ENCODE measurements at places on chromosomes 1 and 21. TPM values are rescaled to one million over a fixed set of nuclear protein-coding genes. Genes with fewer than 3 reads are reported as not detected.

Gene CYP4A11
- total RNA-seq: not detected

Gene HSD3B1
- total RNA-seq: not detected

Gene CD53
- total RNA-seq: 17.0 TPM

Gene C1QA
- 132 TPM for total RNA-seq

Gene RIPK4
- 1.2 TPM for total RNA-seq

Gene S100A7
- total RNA-seq: not detected

GRCh38 chr21:37101384-37101783, 28.3 kb downstream of the TTC3 start:
- no peaks in the 10 kb centered on the region for H3K4me1 ChIP-seq
- H3K27me3 ChIP-seq: no peaks in the 10 kb centered on the region
- peaks cover 18% of the 10 kb centered on the region for H3K36me3 ChIP-seq
- H3K27ac ChIP-seq: no peak overlapping the region

DNA sequence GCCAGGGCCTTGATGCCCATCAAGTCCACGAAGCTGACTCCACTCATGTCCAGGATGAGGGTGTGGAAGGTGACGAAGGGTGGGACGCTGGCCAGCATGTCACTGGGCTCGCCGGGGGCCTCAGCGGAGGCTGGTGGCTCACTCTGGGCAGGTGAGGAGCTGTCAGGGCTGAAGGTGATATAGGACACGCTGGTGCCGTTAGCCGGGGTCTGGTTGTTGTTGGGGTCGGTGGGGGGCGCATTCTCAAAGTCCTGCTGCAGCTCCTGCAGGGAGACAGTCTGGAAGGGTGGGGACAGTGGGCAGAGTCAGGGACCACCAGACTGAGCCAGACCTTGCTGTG, 21.7 kb downstream of the SLC26A9 start:
- no peaks in the 10 kb centered on the region for H3K4me1 ChIP-seq
- no peaks in the 10 kb centered on the region for H3K27me3 ChIP-seq
- no peak overlapping the region for H3K27ac ChIP-seq
- H3K4me3 ChIP-seq: no peak overlapping the region
- no peak for DNase-seq
- no peaks in the 10 kb centered on the region for H3K36me3 ChIP-seq

DNA sequence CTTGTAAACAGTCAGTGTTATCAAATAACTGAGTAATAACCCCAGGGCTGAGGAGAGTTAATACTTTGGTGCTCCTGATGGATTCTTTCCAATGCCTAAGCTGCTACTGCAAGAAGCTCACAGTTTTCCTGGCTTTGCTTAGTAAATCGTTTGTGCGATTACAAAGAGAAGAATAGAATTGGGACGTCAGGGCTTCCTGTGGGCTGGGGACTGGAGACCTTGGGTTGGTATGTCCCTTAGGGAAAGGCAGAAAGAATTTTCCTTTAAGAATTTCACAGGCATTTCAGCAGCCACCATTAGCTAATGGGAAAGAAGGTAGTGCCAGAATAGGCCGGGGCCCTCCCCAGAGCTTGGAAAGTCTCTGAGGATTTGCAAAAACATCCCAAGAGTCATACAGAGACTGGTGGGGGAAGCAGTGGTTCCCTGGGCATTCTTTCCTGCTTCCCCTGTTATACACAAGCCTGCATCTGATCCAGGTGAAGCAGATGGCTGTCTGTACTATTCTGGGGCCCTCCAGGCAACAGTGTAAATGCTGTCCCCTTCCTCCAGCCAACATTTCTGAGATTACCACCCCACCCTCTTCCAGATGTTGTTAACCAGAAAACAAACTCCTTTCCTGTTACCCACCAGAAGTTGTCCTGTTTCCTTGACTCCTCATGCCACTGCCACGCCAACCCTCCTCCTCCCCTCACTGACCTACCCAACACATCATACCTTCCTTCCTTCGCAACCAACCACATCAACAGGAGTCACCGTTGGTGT, 40.2 kb downstream of the PLXNA2 start:
- no peak for DNase-seq
- peaks cover 21% of the 10 kb centered on the region for H3K36me3 ChIP-seq
- H3K27ac ChIP-seq: peak overlapping the region; percentile 66

- no peak overlapping the region for H3K4me3 ChIP-seq
- peaks cover 44% of the 10 kb centered on the region for H3K4me1 ChIP-seq
- peaks cover 7% of the 10 kb centered on the region for H3K36me3 ChIP-seq
- no peak overlapping the region for H3K27ac ChIP-seq
- no peak for DNase-seq
Observed at GRCh38 chr1:16324456-16324890, 27.8 kb downstream of the FBXO42 start.

DNA sequence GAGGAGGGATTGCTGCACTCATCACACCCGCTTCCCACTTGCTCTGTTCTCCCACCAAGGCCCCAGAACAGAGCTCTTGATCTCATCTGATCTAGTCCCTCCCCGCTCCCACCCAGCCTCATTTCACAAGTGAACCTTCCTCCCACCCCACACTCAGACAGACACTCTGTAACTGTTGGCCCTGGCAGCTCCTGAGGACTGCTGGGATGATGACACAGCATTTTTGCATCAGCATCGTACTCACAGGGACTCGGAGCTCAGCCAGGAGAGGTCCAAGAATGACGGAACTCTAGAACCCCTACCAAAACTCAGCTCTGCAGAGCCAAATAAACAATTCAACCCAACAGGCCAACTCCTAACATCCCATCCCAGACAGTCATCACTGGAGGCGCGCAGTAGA, 11.2 kb upstream of the ZNF124 start:
- no peaks in the 10 kb centered on the region for H3K27me3 ChIP-seq
- no peak for DNase-seq
- H3K36me3 ChIP-seq: no peaks in the 10 kb centered on the region
- H3K27ac ChIP-seq: no peak overlapping the region

GRCh38 chr21:39690454-39690853, 54.5 kb upstream of the IGSF5 start:
- H3K27ac ChIP-seq: no peak overlapping the region
- H3K4me3 ChIP-seq: no peak overlapping the region
- no peaks in the 10 kb centered on the region for H3K27me3 ChIP-seq
- no peaks in the 10 kb centered on the region for H3K36me3 ChIP-seq

DNA sequence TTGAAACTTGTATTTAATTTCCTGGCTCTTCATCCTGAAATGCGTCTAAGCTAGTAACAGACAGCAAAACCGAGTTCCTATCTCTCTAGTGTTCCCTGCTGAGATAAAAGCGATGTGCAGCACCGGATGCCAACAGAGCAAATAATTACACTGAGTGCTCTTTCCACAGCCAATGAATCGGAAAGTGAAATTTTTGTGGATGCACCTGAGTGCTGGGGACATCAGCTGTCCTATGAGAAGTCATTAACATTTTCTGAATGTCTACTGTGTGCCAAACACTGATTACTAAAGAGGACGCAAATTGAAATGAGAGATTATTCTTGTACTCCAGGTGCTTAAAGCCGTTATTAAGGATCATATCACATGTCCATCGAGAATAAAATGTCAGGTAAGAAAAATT, 278.0 kb downstream of the RGS7 start:
- H3K36me3 ChIP-seq: no peaks in the 10 kb centered on the region
- no peaks in the 10 kb centered on the region for H3K4me1 ChIP-seq
- no peaks in the 10 kb centered on the region for H3K27me3 ChIP-seq

DNA sequence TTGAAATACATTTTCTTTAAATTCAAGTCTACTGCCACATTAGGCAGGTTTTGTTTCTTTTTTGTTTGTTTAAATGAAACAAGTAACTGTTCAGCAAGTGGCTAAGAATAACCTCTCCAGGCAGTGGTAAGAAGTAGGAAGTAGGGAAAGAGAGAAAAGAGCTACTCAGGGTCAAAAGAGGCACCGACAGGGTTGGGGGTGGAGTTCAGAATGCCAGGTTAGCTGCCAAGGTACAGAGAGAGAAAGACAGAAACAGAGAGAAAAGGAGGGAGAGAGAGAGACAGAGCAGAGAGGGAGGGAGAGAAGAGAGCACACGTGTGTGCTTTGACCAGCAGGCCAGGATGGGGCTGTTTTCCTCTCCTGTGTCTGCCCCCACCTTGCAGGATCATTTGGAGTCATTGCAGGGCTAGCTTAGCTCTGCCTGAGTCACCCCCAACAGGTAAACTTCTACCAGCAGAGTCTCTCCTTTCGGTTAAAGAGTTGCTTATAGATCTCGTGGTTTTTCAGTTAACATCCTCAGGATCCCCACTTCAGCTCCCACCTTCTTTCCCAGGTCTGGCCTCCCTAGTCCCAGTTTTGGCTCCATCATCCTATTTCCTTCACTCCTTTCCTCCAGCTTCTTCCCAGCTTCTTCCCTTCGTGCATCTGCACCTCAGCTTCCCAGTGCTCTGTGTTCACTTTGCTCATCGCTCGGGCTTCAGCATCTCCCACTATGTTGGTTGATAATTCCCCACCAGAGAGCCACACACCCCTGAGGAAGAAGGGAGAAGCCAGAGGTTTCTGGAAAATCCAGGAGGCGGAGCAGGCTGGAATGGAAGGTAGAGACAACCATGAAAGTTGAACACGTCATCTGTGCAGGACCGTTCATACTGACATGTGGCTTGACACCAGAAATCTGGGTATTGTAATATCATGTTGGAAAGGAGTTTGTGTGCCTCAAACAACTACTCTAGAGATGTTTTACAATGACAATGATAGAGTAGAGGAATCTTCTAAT, 21.8 kb upstream of the RAB4A start:
- DNase-seq: no peak
- peaks cover 10% of the 10 kb centered on the region for H3K4me1 ChIP-seq
- H3K27me3 ChIP-seq: no peaks in the 10 kb centered on the region
- H3K36me3 ChIP-seq: no peaks in the 10 kb centered on the region
- H3K4me3 ChIP-seq: no peak overlapping the region

DNA sequence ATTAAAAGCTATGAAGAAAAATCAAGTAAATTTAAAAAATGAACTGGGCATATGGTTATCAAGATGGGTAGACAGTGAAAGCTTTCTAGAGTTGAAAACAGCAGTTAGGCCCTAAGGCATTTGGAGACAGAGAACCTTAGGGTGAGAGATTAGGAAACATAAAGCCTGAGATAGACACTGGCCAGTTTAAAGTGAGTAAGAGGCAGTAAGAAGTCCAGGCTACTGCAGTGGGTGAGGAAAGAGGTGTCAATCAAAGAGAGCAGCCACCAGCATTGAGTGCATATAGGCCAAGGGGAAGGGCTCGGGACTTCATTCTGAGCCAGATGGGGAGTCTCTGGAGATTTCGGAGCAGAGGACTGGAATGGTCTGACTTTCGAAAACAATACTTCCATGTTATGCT, 1360.5 kb upstream of the ADGRL4 start:
- no peaks in the 10 kb centered on the region for H3K36me3 ChIP-seq
- H3K27me3 ChIP-seq: no peaks in the 10 kb centered on the region
- no peak for DNase-seq
- H3K4me1 ChIP-seq: no peaks in the 10 kb centered on the region

DNA sequence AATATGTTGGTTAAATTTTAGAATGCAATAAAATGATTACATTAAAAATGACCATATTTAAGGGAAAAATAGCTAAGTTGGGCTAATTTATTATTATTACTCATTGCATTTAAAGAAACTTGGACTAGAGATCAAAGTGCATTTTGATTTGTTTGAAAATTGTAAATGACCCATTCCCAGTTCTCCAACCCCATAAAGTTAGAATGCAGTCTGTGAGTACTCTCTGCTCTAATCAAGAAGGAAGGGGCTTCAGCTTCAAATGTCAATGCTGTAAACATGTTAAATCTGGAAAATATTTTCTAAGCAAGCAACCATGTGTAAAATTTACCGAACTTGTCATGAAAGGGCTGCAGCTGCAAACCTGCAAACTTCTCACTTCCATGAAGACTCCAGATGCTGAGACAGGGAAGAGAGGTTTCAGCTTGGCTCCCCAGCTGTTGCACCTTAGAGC, 232.7 kb downstream of the TTLL7 start:
- no peak overlapping the region for H3K4me3 ChIP-seq
- H3K27me3 ChIP-seq: no peaks in the 10 kb centered on the region
- H3K4me1 ChIP-seq: peaks cover 2% of the 10 kb centered on the region
- no peak overlapping the region for H3K27ac ChIP-seq
- no peaks in the 10 kb centered on the region for H3K36me3 ChIP-seq

DNA sequence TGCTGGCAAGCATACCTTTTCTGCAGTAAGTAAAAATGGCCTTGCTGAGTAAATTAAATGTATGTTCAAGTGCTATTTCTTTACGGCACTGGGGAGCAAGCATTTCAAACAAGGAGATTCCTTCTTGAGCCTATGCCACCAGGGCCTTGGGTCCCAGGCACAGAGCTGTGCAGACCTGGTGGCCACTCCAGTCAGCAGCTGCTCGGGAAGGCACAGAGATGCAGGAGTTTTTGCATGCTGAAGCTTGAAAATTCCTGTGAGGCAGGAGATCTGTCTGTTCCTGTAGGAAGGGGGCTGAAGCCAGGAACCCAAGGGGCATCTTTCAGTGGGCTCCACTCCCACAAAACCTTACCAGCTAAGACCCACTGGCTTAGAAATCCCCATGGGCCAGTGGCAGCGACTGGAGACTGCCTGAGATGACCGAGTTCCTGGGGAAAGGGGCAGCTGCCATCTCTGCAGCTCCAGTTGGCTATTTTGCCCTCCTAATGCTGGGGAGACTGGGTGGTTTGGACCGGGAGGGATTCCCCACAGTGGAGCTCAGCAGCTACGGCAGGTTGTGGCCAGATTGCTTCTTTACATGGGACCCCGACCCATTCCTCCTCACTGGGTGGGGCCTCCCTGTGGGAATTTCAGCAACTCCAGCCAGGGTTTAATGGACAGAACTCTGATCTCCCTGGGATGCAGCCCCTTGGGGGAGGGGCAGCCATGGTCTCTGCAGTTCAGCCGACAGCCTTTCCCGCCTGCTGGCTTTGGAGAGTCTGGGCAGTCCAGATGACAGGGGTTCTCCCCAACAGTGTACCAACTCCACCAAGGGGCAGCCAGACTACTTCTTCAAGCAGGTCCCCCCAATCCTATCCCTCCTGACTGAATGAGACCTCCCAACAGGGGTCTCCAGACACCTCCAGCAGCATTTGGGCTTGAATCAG, 8.4 kb upstream of the PGBD2 start:
- DNase-seq: no peak
- H3K4me3 ChIP-seq: no peak overlapping the region
- no peaks in the 10 kb centered on the region for H3K36me3 ChIP-seq

GRCh38 chr1:201535046-201535918, 3.6 kb upstream of the NAV1 start:
- peak overlapping the region; percentile 84 for H3K27ac ChIP-seq
- H3K4me3 ChIP-seq: no peak overlapping the region
- DNase-seq: no peak
- no peaks in the 10 kb centered on the region for H3K27me3 ChIP-seq

- no peaks in the 10 kb centered on the region for H3K4me1 ChIP-seq
- no peak overlapping the region for H3K4me3 ChIP-seq
- peak; percentile 29 for DNase-seq
- H3K27ac ChIP-seq: no peak overlapping the region
- no peaks in the 10 kb centered on the region for H3K27me3 ChIP-seq
Observed at GRCh38 chr1:227712648-227713047, 22.5 kb downstream of the JMJD4 start.

DNA sequence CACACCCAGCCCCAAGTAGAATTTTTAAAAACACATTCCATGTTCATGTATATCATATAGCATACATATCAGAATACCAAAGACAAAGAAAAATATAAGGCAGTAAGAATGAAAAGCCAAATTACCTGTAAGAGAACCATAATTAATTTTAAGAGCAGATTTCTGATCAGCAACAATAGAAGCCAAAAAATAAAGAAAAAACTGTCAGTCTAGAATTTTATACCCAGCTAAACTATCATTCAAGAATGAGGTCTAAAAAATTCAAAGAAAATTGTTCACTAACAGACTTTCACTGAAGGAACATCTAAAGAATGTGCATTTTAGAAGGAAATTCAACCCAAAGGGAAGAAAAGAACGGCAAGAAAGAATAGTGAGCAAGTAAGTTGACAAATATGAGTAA, 10.6 kb upstream of the FUCA1 start:
- no peak for DNase-seq
- no peaks in the 10 kb centered on the region for H3K27me3 ChIP-seq
- H3K36me3 ChIP-seq: no peaks in the 10 kb centered on the region
- no peaks in the 10 kb centered on the region for H3K4me1 ChIP-seq
- no peak overlapping the region for H3K4me3 ChIP-seq
